ENCODE measurements at places on chromosomes 12 and 14. TPM values are rescaled to one million over a fixed set of nuclear protein-coding genes. Genes with fewer than 3 reads are reported as not detected.

TCL1A gene
- total RNA-seq = not detected

DNAJC22 gene
- 3.3 TPM for total RNA-seq

DBX2 gene
- total RNA-seq = not detected

GTF2A1 gene
- total RNA-seq = 29.5 TPM

SPX gene
- total RNA-seq = not detected

KRT86 gene
- not detected for total RNA-seq

HPD gene
- total RNA-seq = 1.3 TPM

LRRC43 gene
- 3.3 TPM for total RNA-seq

CISTR gene
- not detected for total RNA-seq

IFNG-AS1 gene
- not detected for total RNA-seq
